ENCODE measurements at places on chromosomes 7 and 10. TPM values are rescaled to one million over a fixed set of nuclear protein-coding genes. Genes with fewer than 3 reads are reported as not detected.

Gene HACD1
- total RNA-seq, result 26.9 TPM

Gene LRGUK
- 0.13 TPM for total RNA-seq

Gene SPDYE16
- not detected for total RNA-seq

Gene ADCY1
- total RNA-seq, result 0.51 TPM

Gene CDHR3
- total RNA-seq, result 1.1 TPM

Gene LRRC4
- 1.0 TPM for total RNA-seq

Gene PITX3
- 1.8 TPM for total RNA-seq

Gene HOXA6
- 11.1 TPM for total RNA-seq

Gene GRID2IP
- total RNA-seq, result under 0.01 TPM

Gene PNLIP
- total RNA-seq, result not detected

Gene XRCC2
- 0.38 TPM for total RNA-seq

Gene GIMAP7
- total RNA-seq, result not detected

Gene RPEL1
- total RNA-seq, result not detected

Gene IFIT5
- 8.8 TPM for total RNA-seq

Gene CUBN
- total RNA-seq, result 0.16 TPM
